ENCODE measurements at places on chromosomes 11 and 22. TPM values are rescaled to one million over a fixed set of nuclear protein-coding genes. Genes with fewer than 3 reads are reported as not detected.

- no peaks in the 10 kb centered on the region for H3K27me3 ChIP-seq
- peaks cover 5% of the 10 kb centered on the region for H3K4me1 ChIP-seq
- DNase-seq: no peak
- H3K36me3 ChIP-seq: no peaks in the 10 kb centered on the region
These were observed 3.8 kb upstream of the FDX1 start for GRCh38 chr11:110425751-110426545.

GRCh38 chr11:37689951-37690350 lies 1091.9 kb upstream of the RAG2 start:
- no peak for DNase-seq
- no peaks in the 10 kb centered on the region for H3K4me1 ChIP-seq
- no peak overlapping the region for H3K4me3 ChIP-seq
- no peaks in the 10 kb centered on the region for H3K36me3 ChIP-seq
- no peak overlapping the region for H3K27ac ChIP-seq

DNA sequence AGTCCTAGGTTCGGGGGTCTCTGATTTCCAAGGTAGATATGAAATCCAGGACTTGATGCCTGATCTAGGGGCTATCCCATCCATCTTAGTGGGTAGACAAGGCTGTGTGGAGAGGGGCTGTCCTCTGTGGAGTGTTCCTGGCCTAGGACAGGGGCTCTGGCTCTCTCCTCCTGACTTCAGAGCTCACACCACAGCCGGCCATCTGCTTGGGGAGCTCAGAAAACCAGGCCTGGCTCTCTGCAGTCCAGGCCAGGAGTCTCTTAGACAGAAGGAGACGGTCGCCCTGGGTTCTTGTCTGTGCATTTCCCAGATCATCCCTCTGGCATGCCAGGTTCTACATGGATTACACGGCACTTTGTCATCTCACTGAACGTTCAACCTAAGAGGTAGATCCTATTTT lies 17.9 kb downstream of the TUB start:
- no peak overlapping the region for H3K27ac ChIP-seq
- H3K27me3 ChIP-seq: no peaks in the 10 kb centered on the region
- no peak overlapping the region for H3K4me3 ChIP-seq
- peak; percentile 7 for DNase-seq

Gene SCGB2A2
- total RNA-seq: not detected

Gene ISX
- not detected for total RNA-seq
